Heart left ventricle (tissue), 16 donors: ENCODE measurements at places on chromosomes 11 and 22. TPM values are rescaled to one million over a fixed set of nuclear protein-coding genes. Genes with fewer than 3 reads are reported as not detected.

Gene APOA1
- total RNA-seq = 23.6 TPM

Gene TSSK2
- not detected for total RNA-seq

Gene OR6T1
- total RNA-seq = not detected

DNA sequence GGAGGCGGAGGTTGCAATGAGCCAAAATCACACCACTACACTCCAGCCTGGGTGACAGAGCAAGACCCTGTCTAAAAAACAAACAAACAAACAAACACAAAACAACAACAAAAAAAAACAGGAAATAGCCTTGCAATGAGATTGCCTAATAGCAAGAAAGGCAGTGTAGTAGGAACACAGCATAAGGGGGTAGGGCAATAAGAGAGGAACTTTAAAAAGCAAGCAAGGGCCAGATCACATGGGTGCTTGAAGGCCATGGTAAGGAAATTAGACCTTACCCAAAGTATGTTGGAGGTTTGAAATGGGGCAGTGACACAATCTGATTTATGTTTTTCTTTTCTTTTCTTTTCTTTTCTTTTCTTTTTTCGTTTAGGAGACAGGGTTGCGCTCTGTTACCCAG, 34.7 kb upstream of the NRIP3 start:
- DNase-seq = no peak
- H3K36me3 ChIP-seq = no peaks in the 10 kb centered on the region
- H3K27ac ChIP-seq = no peak overlapping the region
- no peak overlapping the region for H3K4me3 ChIP-seq
- no peaks in the 10 kb centered on the region for H3K27me3 ChIP-seq

DNA sequence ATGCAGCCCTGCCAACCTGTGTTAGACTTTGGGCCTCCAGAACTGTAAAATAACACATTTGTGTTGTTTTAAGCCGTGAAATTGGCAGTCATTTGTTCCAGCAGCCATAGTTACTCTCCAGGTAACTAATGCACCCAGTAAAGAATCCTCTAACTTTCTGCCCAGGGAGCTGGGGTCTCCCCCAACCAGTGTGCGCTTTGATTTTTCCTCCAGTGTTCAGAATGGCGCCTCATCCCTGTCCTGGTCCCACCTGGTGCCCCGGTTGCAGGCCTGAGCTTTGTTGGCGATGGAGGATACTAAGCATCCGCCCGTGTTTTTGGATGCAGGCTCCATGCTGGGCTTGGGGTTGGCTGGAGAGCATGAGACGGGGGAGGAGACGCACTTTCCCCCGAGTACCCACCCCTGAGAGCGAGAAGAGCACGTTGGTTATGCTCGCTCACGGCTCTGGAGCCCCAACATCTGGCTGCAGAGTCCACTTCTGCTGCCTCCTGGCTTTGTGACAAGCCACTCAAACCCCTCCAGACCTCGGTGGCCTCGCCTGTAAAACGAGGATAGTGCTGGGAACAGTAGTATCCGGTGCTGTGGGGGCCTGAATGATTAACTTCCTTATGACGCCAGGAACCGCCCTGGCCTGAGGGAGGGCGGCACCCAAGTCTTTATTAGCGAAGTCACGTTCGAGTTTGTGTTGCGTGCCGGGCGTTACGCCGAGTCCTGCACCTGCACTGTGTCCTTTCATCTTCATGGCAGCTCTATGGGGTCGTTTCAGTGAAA, 25.8 kb downstream of the MRGPRD start:
- H3K4me3 ChIP-seq = no peak overlapping the region
- no peaks in the 10 kb centered on the region for H3K36me3 ChIP-seq
- peaks cover 11% of the 10 kb centered on the region for H3K4me1 ChIP-seq

DNA sequence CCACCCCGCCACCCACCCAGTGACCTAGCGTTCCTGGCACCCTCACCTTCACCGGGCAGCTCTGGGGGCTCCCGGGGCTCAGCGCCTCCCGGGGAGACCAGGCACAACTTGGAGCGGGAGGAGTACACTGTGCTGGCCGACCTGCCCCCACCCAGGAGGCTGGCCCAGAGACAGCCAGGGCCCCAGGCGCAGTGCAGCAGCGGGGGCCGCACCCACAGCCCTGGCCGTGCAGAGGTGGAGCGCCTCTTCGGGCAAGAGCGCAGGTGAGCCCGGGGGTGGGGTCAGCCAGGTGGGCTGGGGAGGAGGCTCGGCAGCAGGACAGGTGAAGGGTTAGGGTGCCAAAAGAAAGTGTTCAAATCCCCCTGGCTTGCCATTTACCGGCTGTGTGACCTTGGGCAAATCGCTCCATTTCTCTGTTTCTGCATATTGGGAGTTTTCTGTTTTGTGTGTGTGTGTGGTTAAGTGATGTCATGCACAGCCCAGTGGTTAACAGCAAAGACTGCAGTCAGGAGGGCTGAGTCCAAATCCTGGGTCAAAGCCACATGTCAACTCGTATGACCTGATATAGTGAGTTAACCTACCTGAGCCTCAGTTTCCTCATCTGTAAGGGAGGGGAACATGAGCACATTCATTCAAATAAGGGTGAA, 29.5 kb downstream of the TRIOBP start:
- H3K36me3 ChIP-seq = no peaks in the 10 kb centered on the region
- no peak overlapping the region for H3K4me3 ChIP-seq
- no peak overlapping the region for H3K27ac ChIP-seq
- H3K27me3 ChIP-seq = no peaks in the 10 kb centered on the region
- peaks cover 6% of the 10 kb centered on the region for H3K4me1 ChIP-seq
- no peak for DNase-seq
